ENCODE measurements at places on chromosomes 1 and 21. TPM values are rescaled to one million over a fixed set of nuclear protein-coding genes. Genes with fewer than 3 reads are reported as not detected.

The SPRR5 gene
- total RNA-seq = not detected

The PGLYRP3 gene
- not detected for total RNA-seq

The SLAMF9 gene
- not detected for total RNA-seq

The CRP gene
- total RNA-seq = not detected

The HORMAD1 gene
- total RNA-seq = not detected

The S100A4 gene
- total RNA-seq = 4.9 TPM

The OR2T29 gene
- total RNA-seq = not detected

The PHGDH gene
- total RNA-seq = 156 TPM

The TAL1 gene
- total RNA-seq = not detected

The KCNN3 gene
- 0.54 TPM for total RNA-seq

The AMY1A gene
- not detected for total RNA-seq

The GOLT1A gene
- total RNA-seq = 9.2 TPM

The CFAP141 gene
- total RNA-seq = not detected

The PIK3R3 gene
- total RNA-seq = 17.1 TPM

The EPS8L3 gene
- not detected for total RNA-seq

The ENO1 gene
- 1,275 TPM for total RNA-seq

The DMBX1 gene
- total RNA-seq = 16.6 TPM

The BEST4 gene
- total RNA-seq = 2.3 TPM

The CHIA gene
- total RNA-seq = not detected

The OR1C1 gene
- not detected for total RNA-seq

The SNIP1 gene
- 17.0 TPM for total RNA-seq

The MACF1 gene
- total RNA-seq = 214 TPM

The ARHGAP30 gene
- not detected for total RNA-seq

The C1orf226 gene
- 5.1 TPM for total RNA-seq

The TNFRSF14 gene
- total RNA-seq = 1.2 TPM

The AVPR1B gene
- 0.11 TPM for total RNA-seq

The CD84 gene
- not detected for total RNA-seq

The ABCG1 gene
- total RNA-seq = 5.8 TPM

The BTBD19 gene
- 5.3 TPM for total RNA-seq

The PRAMEF14 gene
- not detected for total RNA-seq

The OLFM3 gene
- total RNA-seq = 0.26 TPM

The MORN1 gene
- total RNA-seq = 24.9 TPM

The HFM1 gene
- 2.1 TPM for total RNA-seq

The SEMA4A gene
- total RNA-seq = 10.3 TPM

The HMGN2 gene
- total RNA-seq = 660 TPM
